Hippocampal formation (tissue), 2 donors: ENCODE measurements at places on chromosomes 3 and 15.

GRCh38 chr3:106172780-106173179 is 304.0 kb upstream of the CBLB start:
- no peak for DNase-seq

DNA sequence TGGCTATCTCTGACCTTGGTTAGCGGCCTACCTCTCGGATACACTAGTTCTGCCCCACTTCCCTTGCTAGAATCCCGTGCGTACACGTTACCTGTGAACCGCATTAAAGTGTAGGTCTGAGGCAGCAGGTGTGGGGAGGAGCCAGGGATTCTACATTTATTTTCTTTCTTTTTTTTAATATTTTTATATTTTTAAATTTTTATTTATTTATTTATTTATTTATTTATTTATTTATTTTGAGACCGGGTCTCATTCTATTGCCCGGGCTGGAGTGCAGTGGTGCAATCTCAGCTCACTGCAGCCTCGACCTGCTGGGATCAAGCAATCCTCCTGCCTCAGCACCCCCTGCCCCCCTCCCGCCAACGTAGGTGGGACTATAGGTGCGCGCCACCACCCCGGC is 60.9 kb upstream of the NR2E3 start:
- DNase-seq: no peak

DNA sequence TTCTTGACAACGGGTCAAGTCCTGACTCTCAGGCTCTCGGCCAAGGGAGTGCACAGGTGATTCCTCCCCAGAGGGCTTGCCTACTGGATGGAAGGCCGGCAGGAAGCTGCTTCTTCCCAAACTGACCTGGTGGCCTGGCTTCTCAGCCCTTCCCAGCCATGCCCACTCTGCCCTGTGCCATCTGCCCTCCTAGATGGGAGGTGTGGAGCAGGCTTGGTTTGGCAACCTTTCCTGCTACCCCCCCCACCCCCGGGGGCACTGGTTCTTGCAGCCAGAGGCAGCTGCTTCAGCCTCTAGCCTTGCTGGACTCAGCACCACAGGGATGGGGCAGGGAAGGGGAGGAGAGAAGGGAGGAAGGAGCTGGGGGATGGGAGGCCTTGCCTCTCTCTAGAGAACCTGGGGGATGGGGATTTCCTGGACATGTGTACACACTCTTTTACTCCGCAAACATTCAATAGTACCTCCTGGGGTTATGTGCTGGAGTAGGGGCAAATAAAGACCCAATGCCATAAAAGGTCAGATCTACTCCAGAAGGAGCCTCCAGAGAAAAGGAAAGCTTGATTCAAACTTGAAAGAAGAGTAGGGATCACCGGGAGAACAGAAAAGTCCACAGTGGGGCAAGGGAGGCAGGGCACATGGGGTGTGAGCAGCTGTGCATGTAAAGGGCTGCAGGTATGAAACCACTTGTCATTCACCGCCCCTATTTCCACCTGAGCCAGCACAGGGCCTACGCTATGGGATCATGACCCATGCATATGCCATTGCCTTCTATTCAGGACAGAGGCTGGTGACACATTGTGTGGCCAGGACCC is 4.2 kb upstream of the DAPK2 start:
- DNase-seq: no peak

GRCh38 chr3:170523248-170523647 is 62.6 kb downstream of the SLC7A14 start:
- no peak for DNase-seq

- DNase-seq: no peak
Measured at GRCh38 chr3:144112036-144112435, 140.4 kb downstream of the DIPK2A start.

GRCh38 chr3:50269977-50270413 is 1.0 kb downstream of the SEMA3B start:
- DNase-seq: no peak

GRCh38 chr15:80105595-80105994 is 46.1 kb downstream of the ZFAND6 start:
- no peak for DNase-seq

DNA sequence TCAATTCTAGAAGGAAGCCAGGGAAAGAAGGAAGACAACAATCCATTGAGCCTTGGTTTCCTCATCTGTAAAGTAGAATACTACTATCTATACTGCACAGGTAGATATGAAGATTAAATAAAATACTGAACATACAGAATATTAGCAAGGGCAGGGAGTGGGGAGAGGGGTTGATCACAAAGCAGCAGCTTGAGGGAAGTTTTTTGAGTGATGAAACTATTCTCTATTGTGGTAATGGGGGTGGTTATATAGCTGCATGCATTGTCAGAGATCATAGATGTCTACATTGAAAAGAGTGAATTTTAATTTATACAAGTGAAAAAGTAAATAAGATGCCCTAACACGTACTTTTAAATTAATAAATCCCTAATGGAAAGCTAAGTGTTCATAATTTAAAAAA is 242.6 kb upstream of the LRTM1 start:
- no peak for DNase-seq

GRCh38 chr3:59850417-59850816 is 800.6 kb upstream of the CFAP20DC start:
- DNase-seq: no peak

DNA sequence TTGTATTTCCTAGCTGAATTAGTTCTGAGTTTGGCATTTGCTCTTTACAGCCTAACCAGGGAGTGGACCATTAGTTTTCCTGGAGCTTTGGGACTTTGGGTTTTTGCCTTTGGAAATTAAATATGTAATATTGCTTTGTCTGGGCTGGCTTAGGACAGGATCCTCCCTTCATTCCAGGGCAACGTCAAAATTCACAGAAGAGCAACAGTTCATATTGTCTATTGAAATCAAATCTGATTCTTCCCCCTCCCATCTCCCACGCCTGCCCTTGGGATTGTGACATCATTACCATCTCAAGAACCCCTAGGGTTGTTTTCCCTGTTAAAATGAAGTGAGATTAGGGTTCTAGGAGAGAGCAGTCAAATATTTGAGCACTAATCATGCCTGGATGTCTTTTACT is 194.1 kb downstream of the ROBO2 start:
- no peak for DNase-seq

- DNase-seq: no peak
Measured at GRCh38 chr3:100436951-100437350, 35.6 kb downstream of the LNP1 start.

DNA sequence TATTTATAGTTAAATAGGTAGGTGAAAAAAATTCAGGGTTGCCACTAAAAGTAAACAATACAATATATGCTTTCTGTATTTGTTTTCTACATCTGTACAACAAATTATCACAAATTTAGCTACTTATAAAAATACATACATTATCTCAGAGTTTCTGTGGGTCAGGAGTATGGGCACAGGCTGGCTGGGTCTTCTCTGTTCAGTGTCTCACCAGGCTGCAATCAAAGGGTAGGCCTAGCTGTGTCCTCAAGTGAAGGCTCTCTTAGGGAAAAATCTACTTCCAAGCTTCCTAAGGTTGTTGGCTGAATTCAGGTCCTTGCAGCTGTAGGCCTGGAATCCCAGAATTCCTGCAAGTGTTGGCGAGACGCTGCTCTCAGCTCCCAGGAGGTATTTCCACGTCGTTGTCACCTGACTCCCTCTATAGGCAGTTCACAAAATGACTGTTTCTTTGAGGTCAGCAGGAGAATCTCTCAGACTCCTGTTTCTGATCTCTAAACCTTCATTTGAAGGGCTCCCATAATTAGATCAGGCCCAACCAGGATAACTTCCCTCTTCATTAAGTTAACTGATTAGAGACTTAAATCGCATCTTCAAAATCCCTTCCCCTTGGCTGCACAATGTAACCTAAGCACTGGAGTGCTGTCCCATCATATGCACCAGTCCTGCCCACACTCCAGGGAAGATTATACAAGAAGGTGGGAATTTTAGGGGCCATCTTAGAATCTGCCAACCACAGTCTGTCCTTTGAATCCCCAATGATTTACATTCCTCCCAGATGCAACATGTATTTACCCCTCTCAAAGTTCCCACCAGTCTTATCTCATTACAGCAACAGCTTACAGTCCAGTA is 296.6 kb downstream of the SUCLG2 start:
- DNase-seq: no peak

- DNase-seq: no peak
Measured at GRCh38 chr3:142507241-142507640, 59.4 kb upstream of the XRN1 start.

DNA sequence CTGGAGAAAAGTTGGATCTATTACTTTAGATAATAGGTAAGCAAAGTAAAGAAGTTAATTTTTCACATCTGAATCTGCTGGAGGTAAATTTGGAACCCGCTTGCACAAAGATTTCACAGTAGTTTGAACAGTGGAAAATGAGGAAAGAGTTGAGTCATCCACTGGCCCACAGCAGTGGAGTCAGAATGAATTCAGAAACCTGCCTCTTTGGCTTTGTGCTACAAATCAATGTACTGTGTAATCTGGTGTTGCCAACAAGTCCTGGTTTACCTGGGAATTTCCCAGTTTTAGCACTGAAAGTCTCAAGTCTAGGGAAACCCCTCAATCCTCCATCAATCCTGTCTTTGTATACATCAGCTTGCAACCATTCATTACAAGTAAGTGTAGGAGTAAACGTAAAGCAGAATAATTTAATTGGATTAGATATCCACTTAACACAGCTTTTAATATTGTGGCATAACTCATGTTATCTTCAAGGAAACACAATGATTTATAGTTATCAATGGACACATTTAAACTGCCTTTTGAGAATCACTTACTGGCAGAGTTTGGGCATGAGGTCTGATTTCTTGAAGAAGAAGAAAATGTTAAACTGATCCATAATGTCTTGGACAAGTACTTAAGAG is 100.6 kb downstream of the DCLK3 start:
- no peak for DNase-seq

- no peak for DNase-seq
Measured at GRCh38 chr3:55558316-55558715, 71.2 kb upstream of the WNT5A start.

- no peak for DNase-seq
Measured at GRCh38 chr3:110479731-110480130, 591.9 kb upstream of the NECTIN3 start.

DNA sequence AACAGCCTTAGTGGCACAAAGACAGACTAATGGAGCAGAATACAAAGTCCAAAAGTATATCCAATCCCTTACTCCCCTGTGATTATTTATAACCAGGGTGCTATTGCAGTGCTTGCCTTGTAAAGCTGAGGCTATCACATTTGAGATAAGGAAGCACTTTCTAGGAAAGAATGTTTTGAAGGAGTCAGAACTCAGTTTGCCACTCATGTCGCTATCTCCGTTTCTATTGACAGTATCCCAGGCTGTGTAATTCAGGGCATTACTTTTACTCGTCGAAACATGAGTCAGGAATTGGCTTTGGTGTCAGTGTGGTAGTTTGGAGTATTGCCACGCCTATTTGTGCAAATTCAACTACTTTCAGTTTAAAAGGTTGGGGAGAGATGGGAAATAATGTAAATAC is 78.4 kb downstream of the FBXL2 start:
- no peak for DNase-seq

DNA sequence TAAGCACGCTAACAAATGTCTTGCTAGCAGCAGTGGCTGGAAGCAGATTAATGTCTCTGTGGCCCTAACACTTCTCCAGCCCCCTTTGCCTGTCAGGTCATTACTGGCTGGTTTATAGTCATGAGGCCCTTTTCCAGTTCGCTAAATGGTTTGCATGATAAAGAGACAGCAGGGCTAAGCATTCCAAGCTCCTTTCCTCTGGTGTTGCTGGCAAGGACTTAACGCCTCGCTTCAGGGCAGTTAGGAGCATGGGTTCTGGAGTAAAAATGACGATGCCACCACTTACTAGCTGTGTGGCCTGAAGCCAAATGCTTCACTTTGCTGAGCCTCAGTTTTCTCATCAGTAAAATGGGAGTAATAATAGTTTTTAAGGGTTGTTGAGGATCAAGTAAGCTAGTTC is 185.9 kb downstream of the MEGF11 start:
- DNase-seq: no peak

- DNase-seq: no peak
Measured at GRCh38 chr3:65734382-65734781, 304.3 kb downstream of the MAGI1 start.

DNA sequence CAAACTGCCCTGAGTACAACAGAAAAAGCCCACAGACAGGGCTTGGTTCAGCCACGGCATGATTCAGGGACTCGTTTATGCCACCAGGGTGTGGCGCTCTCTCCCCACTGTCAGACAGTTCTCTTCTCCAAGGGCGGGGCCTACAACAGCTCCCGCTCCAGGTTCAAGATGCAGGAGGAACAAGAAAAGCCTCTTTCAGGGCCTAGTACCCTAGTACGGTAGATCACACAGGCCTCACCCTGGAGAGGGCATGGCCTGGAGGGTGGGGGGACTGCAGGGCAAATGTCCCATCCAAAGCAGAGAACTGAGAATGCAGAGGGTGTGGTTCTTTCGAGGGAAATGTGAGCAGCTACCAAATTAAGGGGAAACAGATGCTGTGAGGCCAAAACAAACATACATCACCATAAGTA is 12.0 kb downstream of the MESD start:
- peak; percentile 57 for DNase-seq

- no peak for DNase-seq
Measured at GRCh38 chr3:20975188-20975651, 775.8 kb downstream of the ZNF385D start.

GRCh38 chr3:42730294-42730693 is 27.7 kb upstream of the HHATL start:
- DNase-seq: no peak

DNA sequence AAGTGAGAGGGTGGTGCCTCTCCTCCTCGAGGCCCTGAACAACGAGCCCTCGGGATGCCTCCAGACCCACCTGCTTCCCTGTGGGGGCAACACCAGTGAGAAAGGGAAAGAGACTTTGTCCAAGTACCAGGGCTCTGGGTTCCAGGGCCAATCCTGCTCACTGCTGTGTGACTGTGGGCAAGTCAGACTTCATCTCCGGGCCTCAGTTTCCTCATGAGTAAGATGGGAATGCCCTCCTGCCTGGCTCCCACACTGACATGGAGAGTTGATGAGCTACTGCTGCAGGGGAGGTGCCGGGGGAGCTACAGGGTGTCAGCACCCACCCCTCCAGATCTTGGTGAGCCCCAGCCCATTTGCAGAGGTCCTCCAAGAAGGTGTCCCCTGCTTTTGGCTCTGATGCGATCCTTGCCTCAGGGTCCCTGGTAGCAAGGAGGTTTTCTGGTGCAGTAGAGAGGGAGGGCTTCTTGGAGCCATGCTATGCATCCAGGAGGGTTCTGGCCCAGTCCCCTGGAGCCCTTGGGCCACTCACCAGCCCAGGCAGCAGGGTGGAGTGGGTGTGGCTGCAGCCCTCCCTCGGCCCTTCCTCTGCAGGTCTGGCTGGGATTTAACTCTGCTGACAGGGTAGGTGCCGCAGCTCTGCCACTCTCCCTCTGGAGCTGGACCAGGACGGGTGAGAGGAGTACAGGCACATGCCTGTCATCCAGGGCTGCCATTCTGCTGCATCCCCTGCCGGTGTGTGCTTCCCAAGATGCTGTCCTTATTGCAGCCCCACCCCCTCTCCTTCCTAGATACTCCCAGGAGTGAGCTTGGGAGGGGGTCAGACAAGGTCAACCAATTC is 26.9 kb downstream of the LOXL1 start:
- DNase-seq: no peak

DNA sequence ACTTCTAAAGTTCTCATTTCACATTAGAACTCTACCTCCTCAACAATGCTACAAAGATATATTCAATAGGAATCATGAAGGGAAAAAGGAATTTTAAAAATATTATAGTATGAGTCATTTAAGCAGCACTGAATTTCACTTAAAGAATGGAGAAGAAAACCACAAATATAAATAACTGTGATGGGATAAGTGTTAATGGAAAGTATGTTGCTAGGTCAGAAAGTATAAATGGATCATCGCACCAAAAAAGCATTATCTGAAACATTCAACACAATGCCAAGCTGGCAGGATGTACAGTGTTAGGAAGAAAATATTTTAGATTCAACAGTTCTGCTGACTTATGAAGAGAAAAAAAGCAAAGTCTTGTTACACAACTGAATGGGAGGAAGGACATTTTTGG is 101.4 kb downstream of the TFG start:
- DNase-seq: no peak
